ENCODE measurements at places on chromosomes 11 and 22.
A peak's percentile ranks its signal among the peaks of the same experiment; 100 is the strongest.

DNA sequence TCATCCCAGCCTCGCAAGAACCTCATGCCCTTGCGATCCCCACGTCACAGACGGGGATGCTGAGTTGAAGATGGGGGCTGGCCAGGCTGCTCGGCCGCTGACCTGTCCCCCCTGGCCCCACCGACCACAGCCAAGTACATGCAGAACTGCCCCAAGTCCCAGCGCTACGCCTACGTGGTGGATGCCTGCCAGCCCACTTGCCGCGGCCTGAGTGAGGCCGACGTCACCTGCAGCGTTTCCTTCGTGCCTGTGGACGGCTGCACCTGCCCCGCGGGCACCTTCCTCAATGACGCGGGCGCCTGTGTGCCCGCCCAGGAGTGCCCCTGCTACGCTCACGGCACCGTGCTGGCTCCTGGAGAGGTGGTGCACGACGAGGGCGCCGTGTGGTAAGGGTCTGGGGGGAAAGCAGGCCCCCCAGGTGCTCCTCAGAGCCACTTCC, 10.0 kb downstream of the MUC5B start:
- no peak for DNase-seq

- no peak for DNase-seq
These were observed 77.3 kb downstream of the COMMD9 start for GRCh38 chr11:36211761-36212430.

DNA sequence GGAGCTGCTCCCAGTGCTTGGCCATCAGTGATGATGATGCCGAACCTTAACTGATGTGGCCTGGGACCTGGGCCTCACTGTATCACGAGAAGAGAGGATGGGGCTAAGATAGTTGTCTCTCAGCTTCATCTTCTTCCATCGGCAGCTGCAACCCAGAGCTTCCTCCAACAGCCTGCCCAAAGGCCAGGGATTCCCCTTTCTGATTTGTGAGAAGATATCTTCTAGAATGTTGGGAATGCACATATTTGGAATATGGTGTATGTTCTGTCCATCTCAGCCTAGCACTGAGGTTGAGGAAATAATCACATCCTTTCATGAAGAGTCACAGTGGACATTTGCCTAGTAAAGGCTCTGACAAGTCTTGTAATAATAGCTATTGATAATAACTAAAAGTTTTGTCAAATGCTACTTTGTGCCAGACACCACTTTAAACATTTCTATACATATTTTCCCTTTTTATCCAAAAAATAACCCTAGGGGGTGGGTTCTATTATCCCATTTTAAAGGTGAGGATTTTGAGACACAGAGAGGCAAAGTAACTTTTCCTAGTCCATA, 73.1 kb downstream of the COMMD9 start:
- no peak for DNase-seq

DNA sequence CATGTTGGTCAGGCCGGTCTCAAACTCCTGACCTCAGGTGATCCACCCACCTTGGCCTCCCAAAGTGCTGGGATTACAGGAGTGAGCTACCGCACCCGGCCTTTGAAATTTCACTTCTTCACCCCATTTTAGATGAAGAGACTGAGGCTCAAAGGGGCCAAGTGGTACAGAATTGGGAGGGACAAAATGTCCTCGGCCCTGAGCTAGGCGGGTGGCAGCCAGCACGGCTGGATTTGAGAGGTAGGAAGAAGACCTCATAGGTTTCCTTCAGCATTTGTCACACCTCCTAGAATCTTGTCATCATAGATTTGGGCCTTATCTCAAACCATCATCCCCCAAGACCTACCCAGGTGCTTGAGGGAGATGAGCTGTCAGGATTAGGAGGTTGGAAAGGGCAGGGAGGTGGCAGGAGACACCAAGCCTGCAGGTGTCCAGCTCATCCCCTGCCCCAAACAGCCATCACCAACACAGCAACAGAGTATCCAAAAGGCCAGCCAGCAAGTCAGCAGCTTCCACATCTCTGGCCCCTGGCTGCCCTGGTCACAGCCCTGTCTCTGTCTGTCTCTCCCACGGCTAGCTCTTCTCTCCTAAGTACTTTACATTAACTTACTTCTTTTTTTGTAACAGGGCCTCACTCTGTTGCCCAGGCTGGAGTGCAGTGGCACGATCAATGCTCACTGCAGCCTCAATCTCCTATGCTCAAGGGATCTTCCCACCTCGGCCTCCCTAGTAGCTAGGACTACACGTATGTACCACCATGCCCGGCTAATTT, 11.2 kb upstream of the TMPRSS6 start:
- no peak for DNase-seq

- no peak for DNase-seq
These were observed 10.1 kb downstream of the MTFP1 start for GRCh38 chr22:30435674-30436126.

- DNase-seq = no peak
These were observed 34.3 kb upstream of the KLHL35 start for GRCh38 chr11:75467311-75467710.

- no peak for DNase-seq
These were observed 18.1 kb downstream of the SMARCB1 start for GRCh38 chr22:23804781-23805291.

GRCh38 chr22:27175021-27175838, 517.8 kb downstream of the MIAT start:
- no peak for DNase-seq

DNA sequence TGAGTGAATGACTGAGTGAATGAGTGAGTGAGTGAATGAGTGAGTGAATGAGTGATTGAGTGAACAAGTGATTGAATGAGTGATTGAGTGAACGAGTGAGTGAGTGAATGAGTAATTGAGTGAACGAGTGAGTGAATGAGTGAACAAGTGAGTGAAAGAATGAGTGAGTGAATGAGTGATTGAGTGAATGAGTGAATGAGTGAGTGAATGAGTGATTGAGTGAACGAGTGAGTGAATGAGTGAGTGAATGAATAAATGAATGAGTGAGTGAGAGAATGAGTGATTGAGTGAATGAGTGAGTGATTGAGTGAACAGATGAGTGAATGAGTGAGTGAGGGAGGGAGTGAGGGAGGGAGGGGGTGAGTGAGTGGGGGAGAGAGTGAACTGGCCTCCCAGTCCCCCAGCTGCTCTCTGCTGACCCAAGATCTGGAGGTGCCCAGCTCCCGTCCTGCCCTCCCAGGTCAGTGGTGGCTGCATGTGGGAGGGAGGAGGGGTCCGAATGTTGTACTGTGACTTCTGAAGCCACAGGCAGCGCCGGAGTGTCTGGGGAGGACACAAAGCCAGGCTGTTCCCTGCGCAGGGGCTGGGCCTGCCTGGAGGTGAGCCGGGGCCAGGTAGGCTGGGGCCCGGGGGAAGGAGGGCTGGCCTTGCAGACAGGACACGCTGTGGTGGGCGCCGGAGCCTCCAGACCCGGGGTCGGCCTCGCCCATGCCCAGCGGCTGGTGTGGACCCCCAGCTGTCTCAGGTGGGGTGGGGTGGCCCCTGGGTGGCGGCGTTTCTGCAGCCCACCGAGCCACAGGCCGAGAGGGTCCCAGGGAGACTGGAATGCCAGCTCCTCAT, 17.8 kb upstream of the PIM3 start:
- DNase-seq = no peak

- DNase-seq = no peak
These were observed at the start of gene PVALB for GRCh38 chr22:36816636-36817524. Gene PVALB (minus strand): TSS chr22:36817035. CDS start chr22:36817005, 30 bp downstream.

- peak; percentile 63 for DNase-seq
These were observed 38.1 kb upstream of the SWAP70 start for GRCh38 chr11:9625728-9626127.

GRCh38 chr11:33987975-33988580, 63.5 kb upstream of the CAPRIN1 start:
- DNase-seq = no peak

- DNase-seq = peak; percentile 14
These were observed 404.6 kb downstream of the TBC1D22A start for GRCh38 chr22:47167056-47167455.

- DNase-seq = no peak
These were observed 14.1 kb downstream of the HRAS start for GRCh38 chr11:521177-521688.

DNA sequence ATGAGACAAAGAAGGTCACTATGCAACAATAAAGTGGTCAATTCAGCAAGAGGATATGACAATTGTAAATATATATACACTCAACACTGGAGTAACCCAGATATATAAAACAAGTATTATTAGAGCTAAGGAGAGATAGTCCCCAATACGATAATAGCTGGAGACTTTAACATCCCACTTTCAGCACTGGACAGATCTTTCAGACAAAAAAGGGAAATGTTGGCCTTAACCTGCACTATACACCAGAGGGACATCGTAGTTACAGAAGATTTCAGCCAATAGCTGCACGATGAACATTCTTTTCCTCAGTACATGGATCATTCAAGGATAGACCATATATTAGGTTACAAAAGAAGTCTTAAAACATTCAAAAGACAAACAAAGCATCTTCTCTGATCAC, 29.9 kb downstream of the PIWIL3 start:
- DNase-seq = no peak

DNA sequence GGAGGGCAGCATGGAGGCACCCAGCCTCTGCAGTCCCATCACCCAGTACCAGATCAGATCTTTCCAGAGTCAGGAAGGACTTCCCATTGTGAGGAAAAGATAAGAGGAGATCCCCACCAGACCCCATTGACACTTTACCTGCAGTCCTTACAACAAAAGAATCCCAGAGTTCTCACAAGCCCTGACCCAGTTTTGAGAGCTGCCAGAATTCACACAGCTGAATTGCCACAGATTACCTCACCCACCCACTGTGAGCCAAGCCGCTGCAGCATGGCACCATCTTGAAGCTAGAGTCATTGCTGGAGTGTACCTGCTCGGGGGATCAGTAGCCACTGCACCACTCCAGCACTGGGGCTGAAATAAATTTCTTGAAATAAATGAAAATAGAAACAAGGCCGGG, 91.8 kb upstream of the UBASH3B start:
- DNase-seq = no peak

DNA sequence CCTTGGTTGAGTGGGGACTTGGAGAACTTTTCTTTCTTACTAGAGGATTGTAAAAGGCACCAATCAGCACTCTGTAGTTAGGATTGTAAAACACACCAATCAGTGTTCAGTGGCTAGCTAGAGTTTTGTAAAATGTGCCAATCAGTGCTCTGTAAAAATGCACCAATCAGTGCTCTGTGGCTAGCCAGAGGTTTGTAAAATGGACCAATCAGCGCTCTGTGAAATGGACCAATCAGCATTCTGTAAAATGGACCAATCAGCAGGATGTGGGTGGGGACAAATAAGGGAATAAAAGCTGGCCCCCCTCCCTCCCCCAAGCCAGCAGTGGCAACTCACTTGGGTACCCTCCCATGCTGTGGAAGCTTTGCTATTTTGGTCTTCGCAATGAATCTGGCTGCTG, 5.5 kb upstream of the DRG1 start:
- no peak for DNase-seq

DNA sequence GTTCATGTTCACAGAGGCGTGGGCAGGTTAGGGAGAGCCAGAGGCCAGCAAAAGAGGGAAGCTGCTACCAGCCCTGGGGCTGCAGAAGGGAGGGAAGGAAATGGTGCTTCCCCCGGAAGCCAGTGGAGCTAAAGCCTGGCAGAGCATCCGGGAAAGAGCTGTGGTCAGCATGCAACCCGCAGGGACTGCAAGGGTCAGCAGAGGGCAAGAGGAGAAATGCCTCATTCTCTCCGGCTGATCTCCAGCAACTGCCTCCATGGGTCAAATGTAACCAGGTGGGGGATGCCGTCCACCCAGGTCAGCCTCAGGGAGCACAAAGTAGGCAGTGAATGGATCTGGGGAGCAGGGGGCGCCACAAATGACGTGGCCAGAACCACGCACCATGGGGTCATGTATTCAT, 36.9 kb upstream of the PRR5 start:
- DNase-seq = no peak

DNA sequence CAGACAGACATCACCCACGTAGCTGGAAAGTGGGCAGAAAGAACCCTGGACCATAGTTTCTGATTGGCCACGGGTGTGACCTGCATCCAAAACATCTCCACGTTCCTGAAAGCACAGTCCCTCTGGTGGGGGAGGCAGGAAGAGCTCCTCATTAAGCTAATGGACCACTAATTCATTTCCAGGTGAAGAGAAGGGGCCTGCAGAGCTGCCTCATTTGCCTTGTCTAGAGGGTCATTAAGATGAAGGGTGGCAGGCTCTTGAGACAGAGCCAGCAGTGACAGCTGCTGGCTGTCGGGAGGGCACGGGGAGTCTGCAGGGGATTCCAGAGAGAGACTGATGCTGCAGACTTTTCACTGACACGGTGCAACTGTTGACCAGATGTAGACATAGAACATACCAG, 149.6 kb upstream of the OPCML start:
- DNase-seq = no peak

All from coronary artery (tissue), 2 donors.